Activated T-helper 1 cell treated with anti-CD3 and anti-CD28 coated beads, Interleukin-12 subunit alpha, Interleukin-12 subunit beta, Interleukin-2, Interleukin-4 antibody, amounts not matched to agents 30 ng/mL and 10 ng/mL and 1 ng/mL, durations not matched to agents 14 hours and 24 hours and 36 hours (primary cell): ENCODE measurements at places on chromosomes 1 and 21. TPM values are rescaled to one million over a fixed set of nuclear protein-coding genes. Genes with fewer than 3 reads are reported as not detected.

DNA sequence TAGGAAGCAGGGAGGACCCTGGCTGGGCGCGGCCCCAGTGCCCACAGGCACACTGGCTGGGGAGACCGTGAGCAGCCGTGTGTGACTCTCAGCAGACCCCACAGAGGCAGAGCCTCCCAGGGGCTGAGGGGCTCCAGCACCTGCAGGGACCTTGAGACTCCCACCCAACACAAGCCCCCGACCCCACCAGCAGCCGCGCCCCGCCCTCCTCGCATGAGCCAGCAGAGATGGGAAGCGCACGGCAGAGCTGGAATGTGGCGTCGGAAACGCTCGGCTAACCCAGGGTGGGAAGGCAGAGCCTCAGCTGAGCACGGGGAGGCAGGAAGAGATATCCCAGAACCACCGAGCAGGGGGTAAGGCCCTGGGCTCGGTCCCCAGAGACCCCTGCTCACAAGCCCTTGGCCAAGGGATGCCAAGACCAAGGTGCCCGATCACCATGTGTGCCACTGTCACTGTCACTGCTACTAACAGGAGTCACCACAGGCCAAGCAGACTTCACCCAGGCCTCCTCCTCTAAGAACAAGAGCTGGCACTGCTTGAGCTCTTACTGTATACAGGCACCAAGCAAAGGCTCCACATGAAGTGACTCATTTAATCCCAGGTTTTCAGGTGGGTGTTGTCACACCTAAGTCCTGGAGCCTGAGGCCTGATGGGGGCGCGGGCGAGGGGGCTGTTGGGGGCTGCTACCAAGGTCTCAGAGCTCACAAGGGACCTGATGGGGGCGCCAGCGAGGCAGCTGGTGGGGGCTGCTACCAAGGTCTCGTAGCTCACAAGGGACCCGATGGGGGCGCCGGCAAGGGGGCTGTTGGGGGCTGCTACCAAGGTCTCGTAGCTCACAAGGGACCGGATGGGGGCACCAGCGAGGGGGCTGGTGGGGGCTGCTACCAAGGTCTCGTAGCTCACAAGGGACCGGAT, 20.1 kb downstream of the MEGF6 start:
- H3K27me3 ChIP-seq, result no peaks in the 10 kb centered on the region
- DNase-seq, result no peak
- no peak overlapping the region for H3K4me3 ChIP-seq
- no peak overlapping the region for H3K27ac ChIP-seq
- H3K36me3 ChIP-seq, result no peaks in the 10 kb centered on the region

DNA sequence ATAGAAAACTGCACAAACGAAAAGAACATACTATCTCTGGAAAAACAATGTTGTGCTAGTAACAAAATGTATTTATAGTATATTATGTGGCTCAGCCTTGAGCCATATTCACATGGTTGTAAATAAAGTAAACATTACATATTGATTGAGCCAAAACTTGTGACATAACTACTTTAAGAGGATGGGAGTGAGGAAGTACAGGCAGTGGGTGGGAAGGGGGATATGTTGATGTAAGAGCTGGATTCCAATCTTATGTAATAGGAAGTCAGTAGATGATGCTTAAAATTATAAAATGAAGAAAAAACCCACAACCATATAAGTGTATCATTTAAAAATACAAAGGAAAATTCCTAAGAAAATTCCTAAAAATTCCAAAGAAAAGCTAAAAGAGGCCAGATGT, 42.7 kb downstream of the RHOU start:
- H3K27me3 ChIP-seq, result peaks cover 8% of the 10 kb centered on the region
- H3K4me1 ChIP-seq, result peaks cover 7% of the 10 kb centered on the region
- H3K27ac ChIP-seq, result no peak overlapping the region

GRCh38 chr1:210330279-210330866, 1.7 kb downstream of the HHAT start:
- H3K4me1 ChIP-seq, result peaks cover 42% of the 10 kb centered on the region
- peak overlapping the region; percentile 90 for H3K4me3 ChIP-seq
- DNase-seq, result no peak
- peak overlapping the region; percentile 48 for H3K27ac ChIP-seq
- peaks cover 1% of the 10 kb centered on the region for H3K36me3 ChIP-seq

DNA sequence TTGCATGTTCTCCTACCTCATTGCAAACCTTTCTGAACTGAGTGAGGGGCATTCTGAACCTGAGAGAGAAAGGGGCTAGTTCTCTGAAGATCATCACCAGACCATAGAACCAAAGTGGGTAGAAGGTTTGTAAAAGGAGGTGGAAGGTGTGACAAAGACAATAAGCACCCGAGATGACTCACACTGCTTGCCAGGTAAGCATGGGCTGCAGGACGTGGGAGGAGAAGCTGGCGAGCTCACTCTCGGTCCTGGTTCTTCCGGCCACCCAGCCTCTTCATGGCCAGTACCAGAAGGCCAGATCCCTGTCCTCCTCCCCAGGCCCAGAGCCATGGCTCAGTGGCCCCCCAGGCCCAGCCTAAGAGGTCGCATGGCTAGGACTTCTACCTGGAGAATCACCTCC, 128.3 kb downstream of the TMEM53 start:
- H3K4me3 ChIP-seq, result no peak overlapping the region
- no peak for DNase-seq
- H3K4me1 ChIP-seq, result no peaks in the 10 kb centered on the region
- H3K27me3 ChIP-seq, result peaks cover 7% of the 10 kb centered on the region
- no peaks in the 10 kb centered on the region for H3K36me3 ChIP-seq

DNA sequence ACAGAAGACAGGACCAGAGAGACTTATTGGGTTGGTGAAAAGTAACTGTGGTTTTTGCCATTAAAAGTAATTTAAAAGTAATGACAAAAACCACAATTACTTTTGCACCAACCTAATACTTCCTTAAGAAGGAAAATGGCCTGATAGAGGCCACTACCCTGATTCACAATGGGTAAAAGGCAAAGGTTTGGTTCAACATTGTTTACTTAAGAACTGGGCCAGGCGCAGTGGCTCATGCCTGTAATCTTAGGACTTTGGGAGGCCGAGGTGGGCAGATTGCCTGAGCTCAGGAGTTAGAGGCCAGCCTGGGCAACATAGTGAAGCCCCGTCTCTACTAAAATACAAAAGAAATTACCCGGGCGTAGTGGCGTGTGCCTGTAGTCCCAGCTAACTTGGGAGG, 48.2 kb upstream of the RCOR3 start:
- no peak overlapping the region for H3K27ac ChIP-seq
- H3K4me3 ChIP-seq, result no peak overlapping the region
- no peaks in the 10 kb centered on the region for H3K36me3 ChIP-seq
- peaks cover 4% of the 10 kb centered on the region for H3K27me3 ChIP-seq
- no peak for DNase-seq

GRCh38 chr1:233015965-233016364, 65.6 kb downstream of the NTPCR start:
- peaks cover 11% of the 10 kb centered on the region for H3K4me1 ChIP-seq
- no peaks in the 10 kb centered on the region for H3K27me3 ChIP-seq
- H3K27ac ChIP-seq, result no peak overlapping the region
- H3K4me3 ChIP-seq, result no peak overlapping the region
- DNase-seq, result no peak

GRCh38 chr1:219928791-219929118, 398 bp upstream of the SLC30A10 start:
- peak overlapping the region; percentile 63 for H3K4me3 ChIP-seq
- peaks cover 40% of the 10 kb centered on the region for H3K27me3 ChIP-seq
- DNase-seq, result no peak
- no peaks in the 10 kb centered on the region for H3K4me1 ChIP-seq

DNA sequence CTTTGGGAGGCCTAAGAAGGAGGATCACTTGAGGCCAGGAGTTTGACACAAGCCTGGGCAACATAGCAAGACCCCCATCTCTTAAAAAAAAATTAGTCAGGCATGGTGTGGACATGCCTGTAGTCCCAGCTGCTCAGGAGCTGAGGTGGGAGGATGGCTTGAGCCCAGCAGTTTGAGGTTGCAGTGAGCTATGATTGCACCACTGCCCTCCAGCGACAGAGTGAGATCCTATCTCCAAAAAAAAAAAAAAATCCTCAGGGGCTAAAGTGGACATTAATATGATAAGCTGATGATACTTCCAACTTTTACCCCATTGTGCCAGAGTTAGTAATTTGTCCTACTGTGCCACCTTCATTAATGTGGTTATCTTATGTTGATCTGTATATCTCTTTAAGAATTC, 327.8 kb upstream of the FMN2 start:
- no peak for DNase-seq
- no peaks in the 10 kb centered on the region for H3K36me3 ChIP-seq
- no peak overlapping the region for H3K27ac ChIP-seq
- no peaks in the 10 kb centered on the region for H3K4me1 ChIP-seq
- no peak overlapping the region for H3K4me3 ChIP-seq
- H3K27me3 ChIP-seq, result peaks cover 5% of the 10 kb centered on the region

GRCh38 chr1:213613549-213613948, 374.2 kb upstream of the PROX1 start:
- no peak for DNase-seq
- no peaks in the 10 kb centered on the region for H3K4me1 ChIP-seq
- H3K36me3 ChIP-seq, result no peaks in the 10 kb centered on the region
- H3K27me3 ChIP-seq, result peaks cover 24% of the 10 kb centered on the region
- H3K4me3 ChIP-seq, result no peak overlapping the region
- H3K27ac ChIP-seq, result no peak overlapping the region

DNA sequence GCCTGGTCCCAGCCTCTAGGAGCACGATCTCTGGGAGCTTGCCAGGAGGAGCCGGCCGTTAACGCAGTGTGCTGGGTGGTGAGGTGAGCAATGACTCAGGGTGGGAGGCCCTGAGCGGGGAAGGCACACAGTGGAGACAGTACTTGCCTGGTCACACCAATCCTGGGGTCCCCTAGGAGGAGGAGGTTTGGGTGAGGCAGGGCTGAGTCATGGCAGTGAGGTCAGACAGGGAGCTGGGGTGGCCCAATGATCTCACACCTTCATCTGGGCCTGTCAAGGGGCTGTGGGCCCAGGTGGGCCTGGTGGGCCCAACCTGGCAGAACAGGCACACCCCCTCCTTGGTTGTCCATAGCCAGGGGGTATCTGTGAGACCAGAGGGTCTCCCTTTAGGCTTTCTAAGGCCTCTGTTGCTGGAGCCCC, 8.6 kb upstream of the EDN2 start:
- no peak overlapping the region for H3K27ac ChIP-seq
- no peak for DNase-seq
- peaks cover 7% of the 10 kb centered on the region for H3K4me1 ChIP-seq
- H3K4me3 ChIP-seq, result no peak overlapping the region

DNA sequence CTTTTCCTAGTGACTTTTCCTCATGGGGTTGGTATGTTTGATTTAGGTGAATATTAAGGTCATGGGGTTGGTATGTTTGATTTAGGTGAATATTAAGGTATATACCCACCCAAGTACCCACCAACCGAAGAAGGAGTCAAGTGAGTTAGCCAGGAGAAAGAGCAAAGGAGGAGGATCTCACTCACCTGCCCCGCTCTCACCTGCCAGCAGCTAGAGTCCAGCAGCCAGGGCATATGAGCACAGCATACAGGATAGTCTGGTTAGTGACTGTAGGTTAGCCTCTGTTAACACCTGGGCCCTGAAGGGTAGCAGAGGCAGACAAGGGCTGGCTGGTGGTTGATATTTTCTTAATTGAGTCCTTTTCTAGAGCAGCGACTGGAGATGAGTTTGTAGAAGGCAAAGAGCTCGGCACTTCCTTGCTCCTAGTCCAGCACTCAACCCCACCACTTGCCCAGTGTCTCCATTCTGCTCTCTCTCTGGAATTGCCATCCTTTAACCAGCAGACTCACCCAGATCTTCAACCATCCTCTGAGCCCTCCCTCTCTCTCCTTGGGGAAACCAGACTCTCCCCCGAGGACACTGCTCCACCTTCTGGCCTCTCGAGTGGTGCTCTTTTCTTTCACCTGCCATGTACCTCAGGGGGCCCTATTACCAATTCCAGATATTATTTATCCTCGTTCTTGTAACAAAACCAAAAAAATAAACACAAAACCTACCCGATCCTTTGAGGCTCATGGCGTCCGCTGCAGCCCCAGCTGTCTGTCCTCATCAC, 16.3 kb upstream of the DESI2 start:
- no peaks in the 10 kb centered on the region for H3K4me1 ChIP-seq
- H3K27ac ChIP-seq, result no peak overlapping the region
- no peak overlapping the region for H3K4me3 ChIP-seq

DNA sequence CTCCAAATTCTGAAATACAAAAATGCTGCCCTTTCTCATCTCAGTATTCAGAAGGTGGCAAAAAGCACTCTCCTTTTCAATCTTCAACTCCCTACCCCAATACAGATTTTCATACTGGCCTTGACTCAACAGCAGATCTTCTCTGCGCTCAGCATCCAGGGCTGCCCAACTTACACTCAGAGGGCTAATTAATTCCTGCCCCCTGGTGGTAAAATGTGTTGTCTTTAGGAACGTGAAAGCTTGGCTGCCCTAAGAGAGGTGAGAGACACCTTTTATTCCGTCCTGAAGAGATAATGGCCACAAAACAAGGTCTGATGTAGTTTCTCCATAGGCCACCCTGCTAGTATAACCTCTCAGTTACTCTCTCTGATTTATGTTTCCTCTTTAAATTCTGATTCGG, 25.0 kb downstream of the KRTAP24-1 start:
- H3K4me3 ChIP-seq, result no peak overlapping the region
- H3K4me1 ChIP-seq, result no peaks in the 10 kb centered on the region

DNA sequence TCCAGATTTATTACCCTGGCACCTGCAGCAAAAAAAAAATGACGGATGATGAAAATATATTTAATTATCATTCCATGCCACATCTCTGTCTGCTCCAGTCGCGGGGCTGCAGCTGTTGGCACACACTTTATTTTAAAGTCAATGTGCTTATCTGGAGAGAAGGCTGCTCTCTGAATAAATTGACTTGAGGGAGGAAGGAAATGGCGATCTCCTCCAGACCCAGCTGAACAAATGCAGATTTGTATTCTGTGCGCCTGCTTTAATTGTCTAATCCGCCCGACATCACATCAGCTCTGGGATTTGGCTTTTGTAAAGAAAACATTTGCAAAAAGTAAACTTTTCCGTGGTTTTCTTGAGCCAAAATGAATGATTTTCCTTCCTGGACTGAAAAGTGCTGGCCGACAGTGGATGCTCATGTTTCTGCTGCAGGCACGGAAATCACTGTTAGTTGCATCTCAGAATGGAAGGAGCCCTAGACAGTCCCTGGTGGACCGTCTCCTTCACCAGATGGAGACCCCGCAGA, 150.2 kb downstream of the CAMTA1 start:
- H3K4me1 ChIP-seq, result no peaks in the 10 kb centered on the region
- no peak for DNase-seq
- peaks cover 4% of the 10 kb centered on the region for H3K27me3 ChIP-seq
- H3K27ac ChIP-seq, result no peak overlapping the region

Gene CCDC17
- 2.5 and 2.8 TPM in 2 replicates for total RNA-seq

Gene PRAMEF1
- not detected in 2 replicates for total RNA-seq

Gene NRIP1
- total RNA-seq, result 11.4 and 11.7 TPM in 2 replicates

Gene IGSF9
- not detected in 2 replicates for total RNA-seq

Gene MACF1
- 224 and 226 TPM in 2 replicates for total RNA-seq

Gene F11R
- 11.9 and 13.5 TPM in 2 replicates for total RNA-seq
